Prostate gland (tissue), 2 donors: ENCODE measurements at places on chromosomes 3 and 15. TPM values are rescaled to one million over a fixed set of nuclear protein-coding genes. Genes with fewer than 3 reads are reported as not detected.

The MESP2 gene
- 1.4 TPM for total RNA-seq

The RPUSD2 gene
- 24.1 TPM for total RNA-seq

DNA sequence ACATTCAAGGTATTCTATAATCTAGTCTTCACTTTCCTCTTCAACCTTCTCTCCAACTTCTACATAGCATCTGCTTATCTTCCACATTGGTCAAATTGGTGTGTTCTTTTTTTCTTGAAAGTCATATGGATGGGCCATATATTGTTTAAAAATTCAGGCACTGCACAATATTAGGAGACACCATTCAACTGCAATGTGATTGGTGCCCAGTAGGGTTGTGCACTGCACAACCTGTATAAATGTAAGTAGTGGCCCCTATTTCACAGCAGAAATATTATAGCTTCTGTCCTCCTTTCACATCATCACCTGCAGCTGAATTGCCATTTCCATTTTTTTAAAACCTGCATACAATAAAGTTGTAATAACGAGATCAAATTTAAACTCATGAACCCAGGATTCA is 18.1 kb upstream of the GOLIM4 start:
- DNase-seq, result no peak

DNA sequence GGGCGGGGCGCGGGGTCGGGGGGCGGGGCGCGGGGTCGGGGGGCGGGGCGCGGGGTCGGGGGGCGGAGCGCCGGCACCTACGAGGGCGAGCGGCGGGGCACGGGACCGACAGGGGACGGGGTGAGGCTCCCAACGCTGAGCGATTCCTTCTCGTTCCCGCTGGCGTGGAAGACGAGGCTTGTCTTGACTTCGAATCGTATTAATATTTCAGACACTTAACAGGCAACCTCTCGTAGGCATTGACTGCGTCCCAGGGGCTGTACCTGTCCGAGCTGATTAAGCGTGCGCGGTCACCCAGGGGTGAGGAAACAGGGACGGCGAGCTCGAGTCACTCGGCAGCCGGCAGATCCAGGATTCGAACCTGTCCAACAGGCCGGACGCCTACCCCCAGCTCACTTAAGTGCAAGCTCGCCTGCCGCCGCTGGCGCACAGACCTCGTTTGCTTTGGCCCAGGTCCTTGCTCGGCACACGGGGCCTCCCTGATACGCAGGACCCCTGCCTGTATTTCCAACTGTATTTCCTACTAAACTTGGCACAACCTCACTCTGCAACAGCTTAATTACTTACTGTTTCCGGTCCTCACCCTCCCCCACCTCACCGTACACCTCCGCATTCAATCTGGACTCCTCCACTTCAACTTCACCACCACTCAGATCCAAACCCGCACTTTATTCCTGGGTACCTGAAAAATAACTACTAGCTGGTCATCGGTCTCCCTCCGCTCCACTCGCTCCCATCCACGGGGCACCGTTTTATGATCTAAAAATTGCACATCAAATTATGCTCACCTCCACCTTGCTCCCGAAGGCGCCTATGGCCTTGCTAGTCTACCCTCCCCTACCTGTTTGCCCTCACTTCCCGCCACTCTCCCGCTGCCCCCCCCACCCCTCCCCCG is 722 bp upstream of the ZXDC start:
- peak; percentile 54 for DNase-seq

The STX19 gene
- 3.6 TPM for total RNA-seq

The TATDN2 gene
- total RNA-seq, result 27.1 TPM
